Transverse colon (tissue), 4 donors: ENCODE measurements at places on chromosomes 7 and 10. TPM values are rescaled to one million over a fixed set of nuclear protein-coding genes. Genes with fewer than 3 reads are reported as not detected.

Gene PON1
- total RNA-seq: not detected

Gene TAS2R41
- not detected for total RNA-seq

Gene POP7
- 39.2 TPM for total RNA-seq

- H3K4me1 ChIP-seq: no peaks in the 10 kb centered on the region
- H3K27me3 ChIP-seq: peaks cover 27% of the 10 kb centered on the region
- H3K4me3 ChIP-seq: no peak overlapping the region
- no peak overlapping the region for H3K27ac ChIP-seq
Observed at GRCh38 chr7:101622609-101623173, 6.4 kb downstream of the MYL10 start.
